CD4-positive, alpha-beta T cell treated with Interleukin-15 for 4 hours (primary cell): ENCODE measurements at places on chromosomes 7 and 10.

DNA sequence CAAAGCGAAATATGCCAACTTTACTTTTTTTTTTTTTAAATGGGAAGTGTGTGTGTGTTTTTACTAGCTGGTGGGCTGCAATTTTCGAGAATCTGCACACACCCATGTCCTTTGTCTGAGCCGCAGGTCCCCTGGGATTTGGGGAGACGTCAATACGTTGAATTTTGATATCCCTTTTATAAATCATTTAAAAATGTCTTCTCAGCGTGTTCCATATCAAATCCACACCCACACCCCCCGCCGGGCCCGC is 404 bp upstream of the FMC1 start:
- no peak for DNase-seq

GRCh38 chr7:51000956-51001355 is 218.3 kb upstream of the GRB10 start:
- DNase-seq, result no peak

DNA sequence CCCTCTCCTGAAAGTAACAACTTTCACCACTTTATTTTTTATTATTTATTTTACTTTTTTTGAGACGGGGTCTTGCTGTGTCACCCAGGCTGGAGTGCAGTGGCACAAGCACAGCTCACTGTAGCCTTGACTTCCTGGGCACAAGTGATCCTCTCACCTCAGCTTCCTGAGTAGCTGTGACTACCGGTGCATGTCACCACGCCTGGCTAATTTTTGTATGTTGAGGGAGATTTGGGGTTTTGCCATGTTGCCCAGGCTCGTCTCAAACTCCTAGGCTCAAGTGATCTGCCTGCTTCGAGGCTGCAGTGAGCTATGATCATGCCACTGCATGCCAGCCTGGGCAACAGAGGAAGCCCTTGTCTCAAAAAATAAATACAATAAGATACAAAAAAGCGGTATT is 14.9 kb upstream of the SLIT1 start:
- no peak for DNase-seq

DNA sequence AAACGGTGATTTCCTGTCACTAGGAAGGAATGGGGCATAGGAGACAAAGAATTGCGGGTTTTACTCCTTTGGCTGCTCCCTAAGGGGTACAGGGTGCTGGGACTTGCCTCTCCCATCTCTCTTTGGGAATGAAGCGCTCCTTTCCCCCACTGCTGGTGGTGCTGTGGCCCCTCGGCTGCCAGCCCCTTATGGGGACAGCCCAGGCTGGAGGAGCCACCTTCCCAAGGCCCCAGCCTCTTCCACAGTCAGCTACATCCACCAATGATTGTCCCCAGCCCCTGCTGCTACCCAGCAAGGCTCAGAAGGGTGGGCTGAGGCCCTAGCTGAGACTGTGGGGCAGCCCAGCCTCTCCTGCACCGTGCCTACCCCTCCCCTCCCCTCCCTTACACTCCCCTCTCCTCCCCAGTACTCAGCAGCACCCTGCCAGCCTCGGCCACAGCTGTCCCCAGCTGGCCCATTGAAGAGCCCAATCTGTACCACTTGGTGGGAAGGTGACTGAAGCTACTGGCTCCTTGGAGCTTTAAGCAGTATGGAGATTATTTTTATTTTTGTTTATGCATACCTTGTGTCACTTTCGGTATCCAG is 19.0 kb downstream of the PRKAG2 start:
- DNase-seq, result no peak

GRCh38 chr10:36559412-36560400 is 565.7 kb upstream of the ANKRD30A start:
- DNase-seq, result no peak

GRCh38 chr7:28068811-28069216 is 111.8 kb downstream of the JAZF1 start:
- DNase-seq, result no peak

DNA sequence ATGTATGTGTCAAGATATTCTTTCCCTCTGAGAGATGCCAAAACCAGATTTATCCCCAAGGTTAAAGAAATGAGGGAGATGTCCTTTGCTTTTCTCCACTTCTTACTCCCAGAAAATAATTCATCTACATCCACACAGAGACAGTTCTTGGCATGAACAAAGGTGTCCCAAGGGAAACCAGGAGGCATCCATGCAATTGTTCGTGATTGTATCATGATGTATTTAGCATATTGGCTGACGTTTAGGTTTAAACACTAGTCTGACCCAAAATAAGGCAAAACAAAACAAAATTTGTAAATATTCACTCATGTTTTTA is 223.9 kb downstream of the C7orf25 start:
- no peak for DNase-seq

DNA sequence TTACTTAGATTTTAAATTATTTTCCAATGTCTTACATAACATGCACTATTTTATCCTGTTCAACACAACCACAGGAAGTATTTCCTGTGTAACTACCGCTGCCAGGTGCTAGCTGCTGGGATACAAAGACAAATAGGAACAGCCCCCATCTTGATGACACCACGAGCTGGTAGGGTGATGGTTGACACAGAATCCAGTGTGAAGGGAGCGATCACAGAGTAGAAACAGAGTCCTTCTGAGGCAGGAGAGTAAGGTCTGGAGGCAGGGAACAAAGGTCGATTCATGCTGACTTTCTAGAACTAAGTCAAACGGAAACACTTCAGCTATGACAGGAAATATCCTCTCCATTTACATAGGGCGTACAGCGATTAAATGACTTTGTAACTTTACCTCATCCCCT is 232.3 kb downstream of the ADAM12 start:
- no peak for DNase-seq

DNA sequence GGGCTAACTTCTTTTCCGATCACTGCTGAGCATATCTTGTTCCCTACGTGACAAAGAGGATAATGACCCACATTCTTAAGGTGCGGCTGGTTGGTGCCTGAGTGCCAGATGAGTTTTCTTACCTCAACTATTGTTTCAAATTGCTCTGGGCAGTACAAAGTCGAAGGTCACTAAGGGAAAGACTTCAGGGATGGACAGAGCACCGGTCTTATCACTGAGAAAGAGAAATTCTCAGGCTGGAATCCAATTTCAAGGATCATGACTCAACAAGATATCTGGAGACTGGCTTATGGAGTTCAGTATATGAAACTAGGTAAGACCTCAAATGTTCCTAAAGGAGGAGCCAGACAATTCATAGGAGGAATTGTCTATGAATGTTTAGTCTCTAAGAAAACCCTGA is 780.3 kb downstream of the SUGCT start:
- no peak for DNase-seq

GRCh38 chr7:107041097-107041496 is 3.4 kb upstream of the PRKAR2B start:
- no peak for DNase-seq

DNA sequence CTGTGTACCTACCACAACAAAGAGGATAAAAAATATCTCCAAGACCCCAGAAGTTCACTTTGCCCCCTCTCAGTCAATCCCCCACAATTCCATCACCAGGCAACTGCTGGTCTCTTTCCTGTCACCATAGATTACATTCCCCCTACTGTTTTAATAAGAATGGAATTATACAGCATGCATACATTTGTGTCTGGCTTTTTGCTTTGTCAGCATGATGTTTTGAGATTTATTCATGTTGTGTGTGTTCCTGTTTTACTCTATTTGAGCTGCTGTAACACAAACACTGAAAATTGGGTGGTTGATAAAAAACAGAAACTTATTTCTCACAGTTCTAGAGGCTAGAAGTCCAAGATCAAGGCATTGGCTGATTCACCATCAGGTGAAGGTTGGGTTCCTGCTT is 214.5 kb upstream of the IGFBP3 start:
- no peak for DNase-seq

DNA sequence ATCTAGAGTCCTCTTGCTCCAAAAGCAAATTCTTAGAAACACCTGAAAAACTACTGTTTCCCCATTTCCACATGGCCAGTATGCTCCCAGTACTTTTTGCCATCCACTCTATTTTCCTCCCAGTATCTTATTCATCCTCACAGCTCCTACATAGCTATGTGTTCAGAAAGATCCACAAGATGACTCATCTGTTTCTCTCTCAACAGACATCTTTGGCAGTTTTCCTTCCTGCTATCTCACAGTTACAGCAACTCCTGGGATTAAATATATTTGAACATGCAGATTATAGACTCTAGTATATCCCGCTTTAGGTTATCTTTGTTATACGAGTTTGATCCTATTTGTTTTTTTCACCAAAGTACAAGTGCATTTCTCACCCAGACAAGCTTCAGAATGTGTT is 675.6 kb upstream of the POT1 start:
- DNase-seq, result no peak

- no peak for DNase-seq
Observed at GRCh38 chr7:7051206-7051877, 131.0 kb upstream of the C1GALT1 start.

- DNase-seq, result no peak
Observed at GRCh38 chr7:124552217-124552616, 213.4 kb downstream of the GPR37 start.

- no peak for DNase-seq
Observed at GRCh38 chr7:106216923-106217542, 67.8 kb downstream of the NAMPT start.

DNA sequence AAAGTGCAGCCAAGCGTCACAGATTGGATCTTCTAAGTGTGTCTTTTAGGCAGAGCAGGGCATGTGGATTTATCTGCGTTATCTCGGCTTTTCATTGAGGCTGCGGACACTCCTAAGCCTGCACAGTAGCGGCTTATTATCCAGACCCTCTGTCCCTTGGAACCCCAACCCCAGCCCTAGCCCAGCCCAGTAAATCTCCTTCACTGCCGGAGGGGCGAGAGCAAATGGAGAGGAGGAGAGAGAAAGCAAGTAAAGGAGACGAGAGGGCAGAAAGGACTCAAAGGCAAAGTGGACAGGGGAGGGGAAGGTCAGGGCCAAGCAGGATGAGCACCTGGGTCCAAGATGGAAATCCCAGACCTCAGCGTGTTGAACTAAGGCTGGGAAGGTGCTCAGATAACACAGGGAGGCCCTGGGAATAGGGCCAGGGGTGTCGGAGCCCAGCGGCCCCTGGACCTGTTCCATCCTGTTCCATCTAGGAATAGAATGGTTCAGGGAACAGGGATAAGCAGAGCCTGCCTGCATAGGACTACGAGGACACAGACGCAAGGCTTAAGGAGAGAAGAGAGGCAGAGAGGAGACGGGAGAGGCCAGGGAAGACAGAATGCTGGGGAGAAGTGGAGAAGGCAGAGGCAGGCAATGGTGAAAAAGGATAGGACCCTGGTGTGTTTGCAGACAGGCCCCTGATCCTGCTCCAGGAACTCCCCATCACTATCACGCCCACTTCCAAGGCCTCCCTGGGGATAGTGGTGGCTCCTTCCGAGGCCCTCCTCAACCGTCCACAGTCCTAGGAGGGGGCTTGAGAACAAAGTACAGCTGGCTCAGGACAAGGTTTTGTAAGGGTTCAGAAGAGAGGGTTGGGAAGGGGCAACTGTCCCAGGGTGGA is 99.6 kb downstream of the CHST15 start:
- DNase-seq, result no peak

- no peak for DNase-seq
Observed at GRCh38 chr10:86192147-86192546, 174.4 kb downstream of the GRID1 start.

GRCh38 chr7:14235056-14235455 is 245.6 kb upstream of the ETV1 start:
- DNase-seq, result no peak

DNA sequence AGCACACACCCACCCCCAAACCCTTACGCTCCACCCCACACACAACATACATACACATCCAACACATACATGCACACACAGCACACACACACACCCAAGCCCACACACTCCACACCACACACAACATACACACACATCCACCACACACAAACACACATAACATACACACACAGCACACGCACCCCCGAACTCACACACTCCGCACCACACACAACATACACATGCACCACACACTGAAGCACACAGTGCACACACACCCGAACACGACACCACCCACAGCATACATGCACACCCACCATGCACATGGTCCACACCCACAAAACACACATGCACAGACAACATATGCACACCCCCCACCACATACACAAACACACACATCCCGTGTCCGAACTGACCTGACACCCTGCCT is 2.0 kb downstream of the PRAP1 start:
- no peak for DNase-seq

DNA sequence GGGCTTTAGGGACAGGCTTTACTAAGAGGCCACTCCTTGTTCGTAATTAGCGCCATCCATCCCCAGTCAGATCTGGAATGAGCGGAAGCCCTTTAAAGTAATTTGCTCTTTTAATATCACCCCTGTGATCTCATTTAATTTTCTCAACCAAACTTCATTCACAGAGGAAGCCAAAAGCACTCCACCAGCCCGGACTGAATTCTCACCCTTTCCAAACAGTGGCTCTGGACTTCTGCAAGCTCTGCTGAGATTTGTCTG is 43.1 kb downstream of the UNC5B start:
- DNase-seq, result no peak

DNA sequence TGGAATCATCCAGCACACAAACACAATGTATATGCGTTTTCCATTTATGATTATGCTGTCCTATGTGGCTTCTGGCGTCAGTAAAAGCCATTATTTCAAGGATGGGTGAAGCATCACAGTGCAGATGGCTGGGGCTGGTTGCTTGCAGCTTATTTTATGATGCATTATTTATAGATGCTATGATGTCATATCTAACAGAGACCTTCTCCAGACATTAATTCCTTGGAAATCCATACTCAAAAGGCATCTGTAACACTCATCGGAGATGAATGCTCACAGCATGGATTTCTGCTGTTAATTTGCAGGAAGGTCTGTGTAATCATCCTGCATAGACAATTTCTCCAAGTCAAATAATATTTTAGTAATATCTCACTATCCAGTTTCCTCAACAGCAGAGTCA is 7.2 kb downstream of the RGS10 start:
- no peak for DNase-seq

DNA sequence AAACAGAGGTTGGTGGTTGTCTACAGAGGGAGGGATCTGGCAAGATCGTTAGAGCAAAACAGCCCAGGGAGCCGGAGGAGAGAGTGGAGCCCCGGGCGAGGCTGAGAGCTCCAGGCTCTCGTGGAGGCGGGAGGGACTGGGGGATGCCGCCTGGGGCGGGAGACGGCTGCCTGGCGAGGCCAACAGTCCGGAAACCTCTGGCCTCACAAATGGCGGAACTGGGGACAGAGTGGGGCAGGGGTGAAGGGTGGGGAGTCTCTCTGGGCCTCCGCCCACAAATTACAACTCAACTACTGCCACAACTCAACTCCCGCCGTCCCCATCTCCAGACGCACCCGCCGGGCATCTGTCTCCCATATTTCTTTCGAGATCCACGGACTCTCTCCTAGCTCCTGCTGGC is 47.7 kb downstream of the CLEC2L start:
- no peak for DNase-seq
